ENCODE measurements at places on chromosomes 4 and X. TPM values are rescaled to one million over a fixed set of nuclear protein-coding genes. Genes with fewer than 3 reads are reported as not detected.
A peak's percentile ranks its signal among the peaks of the same experiment; 100 is the strongest.

Gene NEUROG2
- not detected for polyA plus RNA-seq

Gene SMIM10
- 7.4 TPM for polyA plus RNA-seq

Gene NRK
- polyA plus RNA-seq: 5.2 TPM

Gene MID2
- 21.2 TPM for polyA plus RNA-seq

DNA sequence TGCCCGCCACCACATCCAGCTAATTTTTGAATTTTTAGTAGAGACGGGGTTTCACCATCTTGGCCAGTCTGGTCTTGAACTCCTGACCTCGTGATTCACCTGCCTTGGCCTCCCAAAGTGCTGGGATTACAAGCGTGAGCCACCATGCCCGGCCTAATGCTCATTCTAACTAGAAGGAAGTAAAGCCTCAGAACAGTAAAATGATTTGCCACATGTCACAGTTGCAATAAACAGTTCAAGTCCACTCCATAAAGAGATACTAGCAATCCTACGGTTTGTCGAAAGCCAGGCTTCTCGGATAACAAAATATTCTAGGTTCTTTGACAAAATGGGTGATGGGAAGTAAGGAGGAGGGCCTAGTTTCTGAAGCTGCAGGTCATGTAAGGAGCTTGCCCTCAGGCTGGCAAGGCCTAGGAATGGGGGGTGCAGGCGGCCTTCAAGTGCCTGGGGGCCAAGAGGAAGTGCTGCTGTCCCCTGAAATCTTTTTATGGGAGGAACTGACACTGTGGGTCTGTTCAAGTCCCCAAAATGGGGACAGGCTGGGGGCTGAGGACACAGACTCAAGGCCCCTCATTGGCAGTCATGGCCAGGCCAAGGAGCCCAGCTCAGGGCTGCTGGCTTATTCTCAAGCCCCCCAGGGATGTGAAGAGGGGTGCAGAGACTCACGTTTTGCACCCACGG is 31.8 kb upstream of the ACSL1 start:
- no peak for DNase-seq

GRCh38 chr4:38381788-38382187 is 282.2 kb upstream of the KLF3 start:
- peak; percentile 79 for DNase-seq

GRCh38 chr4:94540476-94540875 is 88.7 kb downstream of the PDLIM5 start:
- DNase-seq: no peak

DNA sequence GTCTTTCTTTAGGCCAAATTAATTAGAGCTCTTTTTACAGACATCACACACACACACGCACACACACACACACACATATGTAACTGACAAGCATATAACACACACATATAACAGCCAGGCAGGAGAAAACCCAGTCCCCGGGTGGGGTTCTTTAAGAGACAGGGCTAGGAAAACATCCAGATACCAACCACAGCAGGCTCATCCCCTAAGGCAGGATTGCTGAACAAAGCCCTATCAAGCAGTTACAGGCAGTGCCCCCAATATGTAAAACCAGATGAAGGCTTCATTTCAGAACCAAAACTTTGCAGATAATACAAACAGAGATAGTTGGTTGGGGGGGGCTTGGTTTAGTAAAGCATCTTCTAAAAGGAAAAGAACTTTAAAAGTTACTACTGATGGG is 18.0 kb upstream of the FAM47E start:
- DNase-seq: no peak

DNA sequence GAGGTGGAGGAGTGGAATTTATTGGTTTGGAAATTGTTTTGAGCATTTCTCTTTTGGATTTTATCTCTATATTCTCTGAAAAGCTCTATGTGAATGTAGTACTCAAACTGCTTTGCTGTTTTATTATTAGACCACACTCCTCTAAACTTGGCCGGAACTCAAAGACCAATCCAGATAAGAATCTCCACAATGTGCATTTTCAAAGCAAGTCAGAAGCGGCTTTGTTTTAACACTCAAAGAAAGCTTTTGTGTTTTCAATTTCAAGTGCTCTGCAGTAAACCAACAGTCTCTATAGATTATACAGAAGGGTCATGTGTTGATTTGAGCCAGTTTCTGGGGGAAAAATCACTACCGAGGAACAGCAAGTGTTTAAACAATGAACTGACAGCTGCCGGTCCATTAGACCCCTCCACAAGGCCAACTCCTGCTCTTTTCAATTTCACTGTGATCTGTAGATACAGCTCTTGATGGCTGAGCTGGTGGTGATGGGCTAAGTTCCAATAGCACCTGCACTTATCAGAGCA is 79.4 kb downstream of the FTHL17 start:
- DNase-seq: peak; percentile 11

GRCh38 chr4:106671716-106672115 is 303.1 kb upstream of the GIMD1 start:
- DNase-seq: no peak

DNA sequence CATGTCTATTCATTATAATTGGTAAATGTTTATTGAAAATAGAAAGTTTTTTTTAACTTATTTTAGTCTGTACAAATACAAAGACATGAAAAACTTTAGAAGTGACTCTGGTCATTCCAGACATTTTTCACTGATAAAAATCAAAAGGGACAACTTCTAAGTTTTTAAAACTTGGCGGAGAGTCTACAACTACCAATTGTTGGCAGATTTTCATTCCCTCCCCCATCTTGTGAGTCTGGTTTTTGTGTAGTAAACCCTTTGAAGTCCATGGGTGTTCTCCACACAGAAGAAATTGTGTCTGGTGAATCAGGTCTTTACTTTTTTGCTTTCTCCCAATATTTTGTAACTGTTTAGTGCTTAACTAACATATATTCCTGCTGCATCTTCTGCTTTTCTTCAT is 336.5 kb downstream of the PDGFC start:
- no peak for DNase-seq

GRCh38 chrX:113473418-113473817 is 632.8 kb upstream of the AMOT start:
- DNase-seq: no peak

DNA sequence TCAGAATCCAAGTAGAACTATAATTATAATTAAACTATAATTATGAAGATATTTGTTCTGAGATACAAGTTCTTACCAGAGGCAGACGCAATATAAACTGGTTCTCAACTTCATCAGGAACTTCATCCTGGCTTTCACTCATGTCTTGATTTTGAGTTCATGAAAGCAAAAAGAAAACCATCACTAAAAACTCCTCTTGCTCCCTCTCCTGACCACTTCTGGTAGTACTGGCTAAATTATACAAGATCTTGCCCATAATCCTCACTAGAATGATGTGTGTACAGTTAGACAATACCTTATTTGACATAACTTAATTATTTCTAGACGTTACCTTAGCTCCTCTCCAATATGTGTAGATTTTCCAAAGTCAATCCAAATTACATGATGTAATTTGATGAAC is 3.7 kb downstream of the TAF7L start:
- no peak for DNase-seq

GRCh38 chr4:153476829-153477574 is 10.8 kb downstream of the TMEM131L start:
- DNase-seq: no peak
